DMS79 (cell line): ENCODE measurements at places on chromosomes 11 and 22.
A peak's percentile ranks its signal among the peaks of the same experiment; 100 is the strongest.

DNA sequence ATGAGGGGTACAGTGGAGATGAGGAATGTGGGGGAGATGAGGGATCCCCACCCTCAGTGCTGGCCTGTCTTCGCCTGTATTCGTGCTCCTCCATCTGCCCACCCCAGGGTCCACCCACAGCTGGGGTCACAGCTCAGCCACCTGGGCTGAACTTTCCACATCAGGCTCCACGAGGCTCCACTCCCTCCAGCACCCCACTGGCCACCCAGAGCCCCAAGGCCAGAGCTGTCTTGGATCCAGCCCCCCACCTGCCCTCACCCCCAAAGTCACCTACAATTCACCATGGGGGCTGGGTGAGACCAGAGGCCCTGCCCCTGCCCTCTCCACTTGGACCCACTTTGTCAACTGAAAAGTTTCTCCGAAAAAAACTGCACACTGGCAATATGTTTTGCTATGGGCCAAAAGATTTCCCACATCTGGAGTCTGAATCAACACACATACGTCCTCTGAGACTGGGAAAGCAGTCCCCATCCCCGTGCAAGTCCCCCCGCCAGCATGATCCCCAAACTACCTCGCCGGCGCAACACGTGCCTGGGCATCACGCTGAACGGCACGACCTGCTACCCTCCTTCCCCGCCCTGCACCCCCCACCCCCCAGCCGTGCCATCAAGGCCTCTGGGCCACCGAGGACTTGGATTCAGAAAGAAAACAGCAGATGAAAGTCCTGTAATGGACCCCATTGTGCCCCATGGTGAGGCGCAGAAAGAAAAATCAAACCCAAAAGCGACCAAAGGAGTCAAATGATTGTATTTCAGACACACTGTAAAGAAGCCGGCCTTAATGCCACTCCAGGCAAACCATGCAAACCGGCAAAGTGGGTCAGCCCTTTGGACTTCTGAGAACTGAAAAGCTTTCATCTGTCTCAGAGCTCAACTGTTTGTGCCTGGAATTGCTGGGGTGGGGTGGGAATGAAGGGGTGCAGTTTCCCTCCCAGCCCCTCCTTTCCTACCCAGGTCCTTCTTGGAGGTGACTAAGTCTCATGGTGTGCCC, 16.5 kb upstream of the GAL start:
- no peak for DNase-seq

- DNase-seq, result no peak
These were observed 106.1 kb upstream of the PLET1 start for GRCh38 chr11:112366777-112367176.

GRCh38 chr22:37418627-37419369, 8.5 kb downstream of the ELFN2 start:
- DNase-seq, result no peak

DNA sequence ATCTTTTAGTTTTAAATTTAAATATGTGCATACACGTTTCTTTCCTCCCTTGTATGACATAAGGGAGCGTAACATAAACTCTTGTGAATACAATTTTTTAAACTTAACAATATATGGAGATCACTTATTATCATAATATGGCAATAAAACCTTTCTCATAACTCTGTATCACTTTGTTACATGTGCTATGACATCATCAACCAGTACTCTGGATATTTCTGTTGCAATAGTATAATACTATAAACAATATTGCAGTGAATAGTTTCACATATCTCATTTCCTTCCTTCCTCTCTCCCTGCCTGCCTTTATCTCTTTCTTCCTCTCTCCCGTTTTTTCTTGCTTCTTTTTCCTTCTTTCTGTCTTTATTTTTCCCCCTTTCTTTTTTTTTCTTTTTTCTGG, 1278.0 kb upstream of the CNTN5 start:
- no peak for DNase-seq

DNA sequence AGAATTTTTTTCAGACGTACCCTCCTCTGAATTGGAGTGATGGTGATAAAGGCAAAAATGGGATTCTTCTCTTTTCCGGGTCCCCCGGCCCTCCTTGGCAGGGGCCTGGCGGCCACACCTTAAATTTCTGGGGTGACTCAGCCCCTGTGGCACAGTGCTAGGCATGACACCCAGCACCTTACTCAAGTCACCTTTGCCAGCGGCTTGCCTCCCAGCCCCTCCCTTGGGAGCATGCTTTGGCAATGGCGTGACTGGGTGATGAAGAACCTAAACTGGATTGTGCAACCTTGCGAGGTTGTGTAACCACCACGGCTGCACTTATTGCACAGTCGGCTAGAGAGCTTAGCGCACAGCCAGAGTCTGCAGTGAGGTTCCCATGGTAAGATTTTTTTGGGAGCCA, 16.2 kb upstream of the LDLRAD3 start:
- no peak for DNase-seq

- DNase-seq, result no peak
These were observed 20.2 kb downstream of the GAB4 start for GRCh38 chr22:16987822-16988221.

- no peak for DNase-seq
These were observed 354.9 kb upstream of the FAT3 start for GRCh38 chr11:91869686-91870085.

DNA sequence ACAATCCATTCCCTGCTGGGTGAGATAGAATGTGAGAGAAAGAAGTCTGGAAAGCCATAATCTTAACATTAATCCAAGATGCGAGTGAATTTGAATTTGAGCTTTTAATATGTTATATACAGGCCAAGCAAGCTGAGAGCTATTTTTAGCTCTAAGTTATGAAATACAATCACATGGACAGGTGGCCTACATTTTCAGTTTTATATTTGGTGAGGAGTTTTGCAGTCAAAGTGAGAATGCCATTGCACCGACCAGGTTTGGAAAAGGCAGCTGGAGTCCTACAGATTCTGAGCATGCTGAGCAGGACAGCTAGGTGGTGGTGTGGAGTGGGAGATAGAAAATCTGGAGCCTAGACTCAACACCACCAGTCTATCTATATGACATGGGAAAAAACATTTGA, 12.0 kb downstream of the OR5B21 start:
- DNase-seq, result no peak

DNA sequence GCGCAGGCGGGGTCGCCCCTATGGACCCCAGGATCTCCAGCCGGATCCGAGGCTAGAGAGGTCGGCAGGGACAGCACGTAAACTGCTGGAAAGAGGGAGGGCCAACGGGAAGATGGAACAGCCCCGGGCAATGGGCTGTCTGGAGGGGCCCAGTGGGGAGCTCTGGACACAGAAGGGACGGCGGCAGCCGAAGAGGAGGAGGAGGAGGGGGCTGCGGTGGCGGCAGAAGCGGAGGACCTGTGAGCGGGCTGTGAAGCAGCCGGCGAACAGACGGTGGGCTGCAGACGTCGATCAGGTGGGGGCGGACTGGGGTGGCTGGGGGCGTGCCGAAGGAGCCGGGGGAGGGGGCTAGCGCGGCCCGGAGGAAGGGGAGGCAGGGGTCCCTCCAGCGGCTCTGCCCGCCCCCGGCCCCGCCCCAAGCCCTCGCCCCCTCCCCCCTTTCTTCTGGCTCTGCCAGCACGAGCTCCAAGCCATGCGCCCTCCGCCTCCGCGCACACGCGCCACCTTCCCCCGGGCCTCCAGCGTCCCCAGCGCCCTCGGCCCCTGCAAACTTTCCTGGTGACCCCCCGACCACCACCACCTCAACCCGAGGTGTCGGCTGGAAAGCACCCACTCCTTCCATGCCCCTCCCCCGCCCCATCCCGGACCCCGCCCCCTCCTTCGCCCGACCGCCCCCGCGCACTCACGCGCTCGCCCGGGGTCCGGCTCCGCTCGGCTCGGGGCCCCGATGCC, 432 bp downstream of the TNKS1BP1 start:
- DNase-seq, result peak; percentile 7

DNA sequence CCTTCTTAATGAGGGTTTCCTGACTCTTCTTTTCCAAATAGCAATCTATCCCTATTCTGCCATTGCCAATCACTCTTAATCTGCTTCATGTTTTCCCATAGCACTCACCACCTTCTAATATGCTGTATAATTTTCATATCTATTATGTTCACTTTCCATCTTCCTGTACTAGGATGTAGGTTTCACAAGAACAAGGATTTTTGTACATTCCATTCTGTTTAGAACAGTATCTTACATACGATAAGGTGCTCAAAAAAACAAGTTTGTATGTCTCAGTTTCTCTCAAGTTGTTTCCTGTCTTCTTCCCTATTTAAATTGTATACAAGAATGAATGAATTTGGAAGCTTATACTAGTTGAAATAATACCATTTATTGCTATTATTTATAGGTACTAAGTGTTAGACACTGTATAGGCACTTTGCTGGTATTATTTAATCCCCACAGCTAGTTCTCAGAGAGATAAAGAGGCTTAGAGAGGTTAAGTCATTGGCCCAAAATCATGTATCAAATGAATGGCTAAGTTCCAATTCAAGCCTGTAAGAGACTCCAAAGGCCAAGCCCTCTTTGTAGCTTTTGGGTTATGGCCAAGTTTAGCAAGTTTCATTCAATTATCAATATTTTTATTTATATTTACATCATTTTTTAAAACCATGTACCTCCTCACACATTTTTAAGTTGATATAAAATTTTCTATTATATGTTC, 134.7 kb downstream of the PAX6 start:
- no peak for DNase-seq

DNA sequence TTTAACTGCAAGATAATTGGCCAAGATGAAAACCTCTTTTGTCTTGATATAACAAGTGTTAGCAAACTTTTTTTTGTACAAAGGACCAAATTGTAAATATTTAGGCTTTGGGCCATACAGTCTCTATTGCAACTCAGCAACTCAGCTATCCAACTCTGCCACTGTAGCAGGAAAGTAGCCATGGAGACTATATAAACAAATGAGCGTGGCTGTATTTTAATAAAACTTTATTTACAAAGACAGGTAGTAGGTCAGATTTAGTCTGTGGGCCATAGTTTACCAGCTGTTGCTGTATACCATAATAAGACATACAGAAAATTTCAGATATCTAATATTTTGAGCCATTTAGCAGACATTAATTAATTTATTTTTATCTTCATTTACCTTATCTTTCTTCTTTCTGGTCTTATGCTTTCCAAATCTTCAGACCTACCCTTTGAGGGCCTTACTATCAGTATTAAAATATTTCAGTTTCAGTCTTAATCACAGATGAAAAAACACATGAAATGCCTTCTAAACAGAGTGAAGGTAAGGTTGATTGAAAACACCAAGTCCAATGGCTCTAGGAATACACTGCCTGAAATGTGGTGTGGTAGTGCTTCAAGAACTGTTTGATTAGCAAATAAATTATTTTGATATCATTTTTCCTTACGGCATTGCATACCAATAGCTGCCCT, 256.9 kb upstream of the CTSC start:
- DNase-seq, result no peak

DNA sequence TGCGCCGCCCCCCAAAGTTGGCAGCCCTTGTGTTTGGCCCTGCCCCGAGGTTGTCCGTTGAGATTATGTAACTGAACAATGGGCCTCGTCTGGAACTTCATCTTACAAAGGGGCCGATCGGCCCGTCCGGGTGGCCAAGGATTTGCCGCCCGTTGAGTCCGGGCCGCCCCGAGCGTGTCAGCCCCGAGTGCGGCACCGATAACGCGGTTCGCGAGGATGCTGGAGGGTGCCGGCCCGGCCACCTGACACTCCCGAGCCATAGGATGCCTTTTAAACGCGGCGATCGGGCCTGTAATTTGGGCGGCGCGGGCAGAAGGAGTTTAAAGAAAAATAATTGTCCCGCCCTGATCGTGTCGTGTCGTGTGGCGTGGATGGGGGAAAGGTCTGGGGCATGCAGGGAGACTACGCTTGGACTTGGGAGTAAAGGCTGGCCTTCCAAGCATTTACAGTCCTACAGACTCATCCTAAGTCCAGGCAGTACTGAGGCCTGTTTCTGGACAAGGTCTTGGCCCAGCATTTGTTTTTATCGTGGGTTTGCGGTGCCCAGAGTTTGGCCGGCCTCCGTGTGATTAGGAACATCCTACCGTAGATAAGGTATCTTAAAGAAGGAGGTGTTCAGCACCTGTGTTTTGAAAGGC, 1.3 kb downstream of the WEE1 start:
- DNase-seq, result no peak

- no peak for DNase-seq
These were observed 13.3 kb downstream of the IL17REL start for GRCh38 chr22:49999063-49999945.

GRCh38 chr11:95341221-95341620, 110.2 kb upstream of the SESN3 start:
- no peak for DNase-seq

GRCh38 chr22:17841836-17842235, 67.6 kb upstream of the BID start:
- no peak for DNase-seq

GRCh38 chr11:1792461-1792860, 28.7 kb upstream of the CTSD start:
- no peak for DNase-seq

- DNase-seq, result no peak
These were observed 50.9 kb upstream of the WNT11 start for GRCh38 chr11:76257074-76257719.

GRCh38 chr11:12409621-12410005, 32.2 kb downstream of the PARVA start:
- DNase-seq, result no peak

- DNase-seq, result no peak
These were observed 1.4 kb upstream of the TMEM134 start for GRCh38 chr11:67470337-67471002.

DNA sequence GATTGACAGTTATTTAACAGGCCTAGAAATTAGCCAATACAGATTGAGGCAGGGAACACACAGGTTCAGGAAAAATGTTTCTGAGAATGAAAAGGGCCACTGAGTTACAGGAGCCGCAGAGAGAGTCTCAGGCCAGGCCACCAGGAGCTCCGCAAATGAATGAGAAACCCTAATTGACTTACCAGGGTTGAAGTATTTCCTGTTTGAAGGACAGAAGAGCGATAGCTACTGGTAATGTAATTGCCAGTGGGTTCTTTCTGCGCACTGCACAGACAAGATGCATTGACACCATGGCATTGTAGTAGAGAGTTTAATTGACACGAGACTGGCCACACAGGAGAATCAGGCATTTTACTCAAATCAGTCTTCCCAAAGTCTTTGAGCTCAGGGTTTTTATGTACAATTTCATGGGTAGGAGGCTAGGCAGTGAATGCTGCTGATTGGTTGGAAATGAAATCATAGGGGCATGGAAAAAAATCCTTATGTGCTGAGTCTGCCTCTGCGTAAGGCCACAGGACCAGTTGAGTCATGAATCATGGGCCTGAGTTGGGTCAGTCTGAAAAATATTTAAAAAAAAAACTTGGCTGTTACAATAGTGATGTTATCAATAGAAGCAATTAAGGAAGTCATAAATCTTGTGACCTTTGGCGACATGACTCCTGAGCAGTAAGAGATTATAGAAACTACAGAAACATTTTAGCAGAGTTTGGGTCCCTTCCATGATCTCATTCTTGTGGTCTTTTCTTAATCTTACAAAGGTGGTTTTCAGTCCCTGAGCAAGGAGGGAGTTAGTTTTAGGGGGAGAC, 203.8 kb downstream of the CASP12 start:
- DNase-seq, result no peak
